ENCODE measurements at places on chromosomes 2 and 18. TPM values are rescaled to one million over a fixed set of nuclear protein-coding genes. Genes with fewer than 3 reads are reported as not detected.

ICA1L gene
- total RNA-seq = 1.1 TPM

CENPO gene
- 31.0 TPM for total RNA-seq

C2orf15 gene
- total RNA-seq = 0.39 TPM

PSMA8 gene
- total RNA-seq = 0.15 TPM

CHRND gene
- not detected for total RNA-seq

SERPINB7 gene
- 15.7 TPM for total RNA-seq

SDC1 gene
- total RNA-seq = 83.3 TPM

FER1L5 gene
- not detected for total RNA-seq

DNA sequence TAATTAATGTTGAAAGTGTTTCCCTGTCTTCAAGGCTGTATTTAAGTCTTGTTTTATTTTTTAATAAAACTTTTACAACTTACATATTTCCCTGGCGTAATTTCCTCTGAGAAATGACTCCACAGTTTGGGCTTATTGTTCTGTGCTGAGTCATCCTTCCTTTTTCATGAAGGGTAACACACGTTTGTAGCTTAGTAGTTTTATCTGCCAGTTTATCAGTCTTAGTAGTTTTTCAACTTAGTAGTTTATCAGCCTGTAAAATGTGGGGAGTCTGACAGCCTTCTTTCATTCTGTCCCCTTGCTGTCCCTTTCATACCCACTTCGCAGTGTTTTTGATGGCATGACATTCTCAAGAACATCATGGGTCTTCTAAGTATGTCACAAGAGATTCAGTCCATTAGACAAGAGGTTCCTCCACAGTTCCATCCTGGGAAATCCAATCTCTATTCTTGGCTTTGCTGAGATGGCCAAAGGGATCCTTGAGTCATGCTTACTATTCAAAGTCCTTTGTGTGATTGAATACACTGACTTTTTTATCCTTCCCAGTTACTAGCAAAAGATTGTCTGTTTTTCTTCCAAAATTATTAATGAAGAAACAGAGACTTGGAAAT is 60.0 kb upstream of the SGPP2 start:
- DNase-seq = peak; percentile 58

DNA sequence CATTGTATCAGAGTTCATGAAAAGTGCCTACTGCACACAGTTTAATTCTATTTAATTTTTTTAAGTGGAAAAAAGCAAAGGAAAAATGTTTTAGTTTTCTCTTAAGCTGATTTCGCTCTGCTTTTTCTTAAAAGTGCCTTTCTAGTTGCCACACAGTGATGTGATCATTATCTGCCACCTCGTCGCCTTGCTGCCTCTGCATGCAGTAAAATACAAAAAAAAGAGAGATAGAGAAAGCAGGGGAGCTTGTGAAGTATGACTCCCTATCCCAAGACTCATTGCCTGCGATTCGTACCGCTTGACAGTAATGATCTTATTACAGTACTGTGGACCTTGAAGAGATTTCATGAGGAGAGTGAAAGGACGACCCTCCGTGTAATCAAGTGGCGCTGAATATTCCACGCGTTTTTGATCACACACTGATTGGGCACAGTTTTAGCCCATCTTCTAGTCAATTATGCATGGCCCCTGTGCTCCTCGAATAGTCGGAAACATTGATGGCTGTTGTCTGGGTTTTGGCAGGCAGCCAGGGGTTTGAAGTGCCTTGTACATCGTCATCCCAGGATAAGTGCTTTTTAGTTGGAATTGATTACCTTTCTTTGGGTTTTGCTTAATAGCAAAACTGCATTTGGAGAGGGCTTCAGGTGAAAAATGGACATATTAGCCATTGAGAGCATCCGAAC is 188.3 kb downstream of the GBX2 start:
- no peak for DNase-seq

- no peak for DNase-seq
Measured at GRCh38 chr2:226130192-226130591, 669.4 kb downstream of the IRS1 start.

DNA sequence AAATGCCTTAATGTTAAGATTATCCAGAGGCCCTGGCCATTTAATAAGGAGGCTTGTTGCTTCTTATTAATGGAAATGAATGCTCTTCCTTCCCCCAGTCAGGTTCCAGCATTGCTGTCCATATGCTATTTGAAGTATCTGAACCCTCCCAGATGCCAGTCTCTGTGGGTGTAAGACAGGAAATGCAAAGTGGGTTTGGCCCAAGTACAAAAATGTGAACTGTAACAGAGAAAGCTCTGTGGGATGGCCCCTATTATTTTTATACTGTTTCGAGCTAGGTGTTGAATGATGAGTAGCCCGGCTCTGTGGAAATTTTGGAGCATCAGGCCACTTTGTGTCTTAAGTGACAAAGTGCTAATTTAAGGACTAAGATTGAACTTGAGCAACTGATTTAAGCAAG is 141.0 kb downstream of the UXS1 start:
- peak; percentile 68 for DNase-seq

DNA sequence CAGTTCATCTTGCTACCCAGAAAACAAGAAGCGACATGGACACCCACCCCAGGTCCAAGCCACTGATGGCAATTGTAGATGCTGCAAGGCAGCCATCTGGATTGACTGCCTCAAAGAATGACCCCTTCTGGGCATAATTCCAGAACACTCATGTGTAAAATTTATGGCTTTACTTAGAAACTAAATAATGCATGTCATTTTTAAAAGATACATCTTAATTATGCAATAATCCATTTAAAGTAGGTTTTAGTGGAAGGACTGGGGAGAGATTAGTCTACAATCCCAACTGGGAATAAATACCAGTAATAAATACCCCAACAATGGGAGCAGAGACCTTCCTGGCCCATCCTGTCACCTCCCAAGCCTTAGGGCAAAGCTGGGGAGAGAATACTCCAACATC is 247.7 kb downstream of the SS18 start:
- DNase-seq = peak; percentile 19

DNA sequence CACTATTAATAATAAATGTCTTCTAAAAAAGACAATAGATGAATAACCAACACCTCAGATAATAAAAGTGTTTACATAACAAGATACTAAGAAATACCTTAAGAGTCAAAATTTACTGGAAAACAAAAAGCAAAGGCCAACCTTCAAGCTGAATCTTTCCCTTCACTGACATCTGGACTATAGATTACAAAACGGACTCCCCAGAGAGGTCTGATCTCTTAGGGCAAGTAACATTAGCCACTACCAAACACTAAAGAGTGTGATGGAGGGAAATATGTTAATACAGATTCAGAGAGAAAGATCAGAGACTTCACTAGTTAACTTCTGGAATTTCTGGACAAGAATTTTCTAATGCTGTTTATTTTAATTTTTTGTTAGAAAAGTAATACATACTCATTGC is 13.9 kb downstream of the CLASP1 start:
- peak; percentile 23 for DNase-seq

- no peak for DNase-seq
Measured at GRCh38 chr2:84940831-84941412, 30.0 kb upstream of the KCMF1 start.

DNA sequence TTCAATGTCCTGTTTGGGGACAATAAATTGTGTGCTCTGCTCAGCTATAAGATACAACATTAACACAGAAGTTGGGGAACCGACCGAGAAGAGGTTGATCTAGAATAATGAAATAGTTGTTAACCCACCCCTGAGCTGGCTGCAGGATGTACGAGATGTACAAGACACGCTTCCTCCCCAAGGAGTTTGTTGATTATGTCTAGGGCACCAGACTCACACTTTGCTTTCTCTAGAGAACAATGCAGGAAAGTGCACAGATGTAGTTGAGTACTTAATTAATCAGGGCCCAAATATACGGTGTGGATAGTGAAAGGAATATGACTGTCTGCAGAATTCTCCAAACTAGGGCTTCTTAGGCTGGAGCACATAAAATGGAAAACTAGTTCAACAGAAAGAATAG is 415.2 kb upstream of the TNP1 start:
- no peak for DNase-seq

GRCh38 chr2:127504552-127505430 is 21.5 kb downstream of the IWS1 start:
- peak; percentile 53 for DNase-seq

DNA sequence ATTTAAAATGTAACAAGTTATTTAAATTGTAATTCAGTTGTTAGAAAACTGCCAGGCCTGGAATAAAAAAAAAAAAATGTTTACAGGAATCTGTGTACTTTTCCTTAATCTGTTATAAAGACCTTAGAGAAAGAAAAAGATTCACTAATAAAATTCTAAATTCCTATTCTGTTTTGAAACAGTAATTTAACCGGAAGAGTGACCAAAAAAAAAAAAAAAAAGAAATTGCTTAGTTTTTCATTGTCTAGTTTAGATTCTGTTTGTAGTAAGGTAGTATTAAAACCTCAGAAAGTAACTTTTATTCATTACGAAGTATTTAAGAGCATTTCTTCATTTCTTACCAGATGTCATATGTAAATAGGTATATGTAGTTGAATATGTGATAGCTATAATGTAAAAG is 2.5 kb downstream of the REL start:
- DNase-seq = no peak

All from M059J (cell line).